Activated CD4-positive, CD25-positive, alpha-beta regulatory T cell treated with anti-CD3 and anti-CD28 coated beads, Interleukin-2, amount 50 U/mL, for 16 hours (primary cell): ENCODE measurements at places on chromosomes 3 and 15.

GRCh38 chr15:52069559-52069958, 43.0 kb downstream of the BCL2L10 start:
- DNase-seq, result no peak

DNA sequence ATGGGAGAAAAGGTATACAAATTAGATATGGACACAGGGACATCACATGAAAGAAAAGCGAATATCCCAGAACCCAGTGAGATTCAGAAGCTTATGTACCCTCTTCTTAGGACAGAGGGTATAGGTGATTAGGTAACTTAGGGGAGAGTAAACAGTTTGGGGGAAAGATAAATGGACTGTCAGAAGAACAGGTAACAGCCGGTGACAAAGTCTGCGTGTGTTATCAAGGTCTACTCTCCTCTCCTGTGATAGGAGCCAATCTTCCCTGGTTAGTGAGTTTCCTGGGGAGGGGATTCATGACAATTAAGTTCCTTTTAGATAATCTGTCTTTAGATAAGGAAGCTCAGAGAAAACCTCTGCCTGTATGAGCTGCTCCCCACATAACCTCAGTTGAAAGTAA, 30.6 kb upstream of the SNRPN start:
- DNase-seq, result no peak

DNA sequence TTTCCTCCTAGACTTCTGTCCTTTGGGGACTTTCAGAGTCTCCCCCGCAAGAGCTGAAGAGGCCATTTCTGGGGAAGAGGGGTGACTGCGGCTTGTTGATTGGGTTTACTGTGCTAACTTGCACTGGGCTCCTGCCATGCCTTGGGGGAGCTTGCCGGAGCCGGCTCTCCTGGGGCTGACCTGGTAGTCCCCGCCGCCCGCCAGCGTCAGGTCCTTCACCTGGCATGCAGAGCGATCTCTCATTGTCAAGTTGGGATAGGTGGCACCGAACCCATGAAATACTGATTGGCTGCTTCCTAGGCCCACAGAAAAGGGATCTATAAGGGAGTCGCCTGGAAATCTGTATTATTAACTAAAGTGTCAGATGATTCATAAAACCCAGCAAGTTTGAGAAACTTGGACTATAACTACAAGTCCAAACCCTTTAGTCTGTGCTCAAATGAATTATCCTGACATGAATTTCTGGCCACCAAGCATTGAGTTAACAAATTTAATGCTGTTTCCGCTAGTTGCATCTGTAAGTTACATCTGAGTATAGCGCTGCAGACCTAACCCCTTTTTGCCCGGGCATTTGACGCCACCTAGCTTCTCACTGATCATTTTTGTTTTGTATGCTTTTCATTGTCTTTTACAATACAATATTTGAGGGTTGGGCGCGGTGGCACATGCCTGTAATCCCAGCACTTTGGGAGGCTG, 607 bp upstream of the IMP3 start:
- DNase-seq, result no peak

DNA sequence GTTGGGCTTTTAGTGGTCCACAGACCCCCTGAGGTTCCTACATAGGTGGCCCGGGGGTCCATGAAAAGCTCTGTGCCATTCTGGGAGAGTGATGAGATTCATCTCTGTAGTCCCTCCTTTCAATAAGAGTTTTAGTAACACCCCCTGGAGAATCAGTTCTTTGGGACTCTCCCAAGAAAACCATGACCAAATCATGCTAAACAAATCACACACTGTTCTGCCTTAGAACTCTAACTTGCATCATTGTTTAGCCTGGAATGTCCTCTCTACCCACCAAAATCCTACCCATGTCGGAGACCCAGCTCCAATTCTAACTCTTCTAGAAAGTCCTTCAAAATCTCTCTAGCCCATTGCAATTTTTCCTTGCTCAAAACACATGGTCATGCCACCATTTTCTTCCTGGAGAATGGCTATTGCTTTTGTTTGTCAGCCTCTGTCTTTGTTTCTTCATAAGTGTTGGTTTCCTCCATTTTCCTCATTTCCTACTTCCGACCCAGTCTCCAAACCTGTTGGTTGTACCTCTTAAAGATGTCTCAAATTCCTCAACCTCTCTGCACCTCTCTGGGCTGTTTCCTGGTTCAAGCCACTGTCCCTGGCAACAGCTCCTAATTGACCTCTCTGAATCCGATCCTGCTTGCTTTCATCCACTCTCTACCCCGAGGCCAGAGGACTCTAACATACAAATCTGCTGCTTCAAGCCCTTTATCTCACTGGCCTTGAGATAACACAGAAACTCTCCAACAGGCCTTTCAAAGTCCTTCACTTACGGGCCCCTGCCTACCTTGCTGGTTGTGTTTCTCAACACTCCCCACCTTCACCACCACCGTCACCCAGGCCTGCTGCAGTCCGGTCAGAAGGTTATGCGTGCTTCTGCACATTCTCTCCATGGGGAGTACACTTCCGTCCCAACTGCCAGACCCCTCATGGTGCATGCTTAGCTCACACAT, 23.7 kb downstream of the CYP19A1 start:
- no peak for DNase-seq

- DNase-seq, result no peak
These were observed 694.4 kb upstream of the NR2F2 start for GRCh38 chr15:95636107-95636506.

DNA sequence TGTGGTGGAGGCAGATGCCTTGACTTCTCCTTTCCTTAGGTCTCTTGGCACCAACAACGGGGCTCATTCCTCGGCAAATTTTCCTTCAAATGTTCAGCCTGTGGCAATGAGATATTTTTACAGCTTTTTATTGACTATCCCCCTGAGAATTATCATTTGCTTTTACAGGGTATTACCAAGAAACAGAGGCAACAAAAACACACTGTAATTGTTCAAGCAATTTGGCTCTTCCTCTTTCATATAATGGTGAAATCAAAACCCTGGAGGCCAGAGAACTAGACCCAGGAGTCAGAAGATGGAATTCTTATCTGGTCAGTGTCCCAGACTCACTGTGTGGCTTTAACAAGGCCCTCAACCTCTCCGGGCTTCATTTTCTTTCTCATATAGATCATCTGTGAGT, 40.1 kb downstream of the TRIM42 start:
- DNase-seq, result no peak

DNA sequence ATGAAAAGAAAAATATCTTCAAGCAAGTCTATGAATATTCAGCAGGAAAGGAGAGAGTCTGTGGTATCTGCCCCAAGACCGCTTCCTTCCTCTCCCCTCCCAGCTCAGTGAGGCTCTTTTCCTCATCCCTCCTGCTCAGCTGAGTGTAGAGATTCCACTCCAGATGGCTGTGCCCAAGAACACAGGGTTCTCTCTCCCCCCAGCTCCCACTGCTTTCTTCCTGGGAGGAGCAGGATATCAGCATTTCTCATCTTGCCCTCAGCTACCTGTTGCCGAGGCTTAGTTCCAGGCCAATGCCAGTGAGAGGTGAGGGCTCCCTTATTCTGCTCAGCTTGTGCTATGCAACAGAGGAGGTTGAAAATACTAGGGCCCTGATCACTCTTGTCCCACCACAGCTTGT, 211.9 kb downstream of the SV2B start:
- DNase-seq, result no peak

GRCh38 chr15:75107908-75108838, 84.8 kb downstream of the PPCDC start:
- peak; percentile 13 for DNase-seq

DNA sequence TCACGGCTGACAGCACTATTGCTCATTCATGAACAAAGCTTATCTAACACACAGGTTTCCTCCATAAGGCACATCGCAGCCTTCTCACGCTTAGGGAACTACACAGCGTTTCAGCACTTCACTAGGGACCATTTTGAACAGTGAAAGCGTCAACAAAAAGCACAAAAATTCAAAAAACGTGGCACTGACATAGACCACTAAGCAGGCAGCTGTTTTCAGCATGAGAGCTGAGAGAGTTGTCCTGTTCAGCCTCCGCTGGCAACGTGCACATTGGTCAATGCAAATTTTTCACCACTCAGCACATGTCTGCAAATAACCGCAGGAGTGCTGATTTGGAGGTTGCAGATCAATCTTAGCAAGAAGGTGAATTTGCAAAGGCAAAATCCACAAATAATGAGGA, 109.2 kb downstream of the LRRK1 start:
- no peak for DNase-seq

- DNase-seq, result peak; percentile 39
These were observed 741.0 kb upstream of the CBLB start for GRCh38 chr3:106609666-106610301.

GRCh38 chr3:155425396-155425795, 131.9 kb upstream of the STRIT1 start:
- DNase-seq, result no peak

DNA sequence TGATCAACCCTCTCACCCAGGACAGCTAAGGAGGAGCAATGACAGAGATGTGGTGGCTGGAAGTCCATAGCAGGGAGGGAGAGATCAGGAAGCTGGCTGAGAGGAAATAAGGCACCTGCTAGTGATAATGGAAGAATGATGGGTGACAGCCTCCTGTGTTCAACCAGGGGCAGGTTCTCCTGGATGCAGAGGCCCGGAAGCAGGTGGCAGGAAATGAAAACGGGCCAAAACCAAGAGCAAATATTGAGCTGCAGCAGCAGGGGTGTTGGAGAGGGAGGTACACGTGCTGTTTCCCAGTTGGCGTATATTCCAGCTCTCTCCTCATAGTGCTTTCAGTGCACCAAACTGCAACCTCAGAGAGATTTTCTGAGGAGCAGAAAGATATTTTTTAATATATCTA, 213.4 kb upstream of the TBL1XR1 start:
- no peak for DNase-seq

- no peak for DNase-seq
These were observed 216.8 kb upstream of the CD96 start for GRCh38 chr3:111325160-111325718.

DNA sequence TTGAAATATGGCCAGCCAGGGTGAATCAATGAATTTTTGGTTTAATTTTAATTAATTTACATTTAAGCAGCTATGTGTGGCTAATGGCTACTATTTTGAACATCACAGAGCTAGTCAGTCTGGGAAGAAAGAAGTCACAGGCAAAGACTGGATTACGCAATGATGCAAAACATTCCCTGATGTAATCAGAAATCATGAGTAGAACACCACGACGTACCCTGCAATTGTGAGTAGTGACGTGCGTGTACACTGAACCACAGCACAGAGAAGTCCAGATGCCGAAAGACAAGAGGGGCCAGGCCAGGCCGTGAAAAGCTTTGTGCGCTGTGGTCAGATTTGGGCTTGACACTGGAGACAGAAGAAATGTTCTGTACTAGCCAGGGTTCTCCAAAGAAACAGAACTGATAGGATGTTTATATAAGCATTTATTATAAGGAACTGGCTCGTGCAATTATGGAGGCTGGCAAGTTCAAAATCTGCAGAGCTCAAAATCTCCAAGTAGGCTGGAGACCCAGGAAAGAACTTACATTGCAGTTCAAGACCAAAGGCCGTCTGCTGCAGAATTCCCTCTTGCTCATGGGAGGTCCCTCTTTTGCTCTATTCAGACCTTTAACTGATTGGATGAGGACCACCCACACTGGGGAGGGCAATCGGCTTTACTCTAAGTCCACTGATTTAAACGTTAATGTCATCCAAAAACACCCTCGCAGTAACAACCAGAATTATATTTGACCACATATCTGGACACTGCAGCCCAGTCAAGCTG, 44.6 kb downstream of the SH3BP5 start:
- DNase-seq, result no peak

DNA sequence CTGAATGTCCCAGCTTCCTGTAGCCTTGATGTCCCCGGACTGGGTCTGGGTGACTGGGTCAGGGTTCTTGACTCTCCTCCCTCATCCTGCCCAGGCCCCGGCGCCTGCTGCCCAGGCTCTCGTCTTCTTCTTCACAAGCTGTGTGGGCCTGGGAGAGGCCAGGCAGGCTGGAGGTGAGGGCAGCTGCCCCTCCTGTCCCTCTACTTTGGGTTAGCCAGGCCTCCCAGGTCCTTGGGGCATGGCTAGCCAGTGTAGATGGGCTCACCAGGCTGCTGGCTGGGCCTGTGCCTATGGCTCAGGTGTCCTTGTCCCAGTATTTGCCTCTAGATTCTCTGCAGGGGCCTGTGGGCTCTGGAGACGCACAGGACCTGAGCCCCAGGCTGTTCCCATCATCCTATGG, 31.8 kb downstream of the TKT start:
- no peak for DNase-seq

DNA sequence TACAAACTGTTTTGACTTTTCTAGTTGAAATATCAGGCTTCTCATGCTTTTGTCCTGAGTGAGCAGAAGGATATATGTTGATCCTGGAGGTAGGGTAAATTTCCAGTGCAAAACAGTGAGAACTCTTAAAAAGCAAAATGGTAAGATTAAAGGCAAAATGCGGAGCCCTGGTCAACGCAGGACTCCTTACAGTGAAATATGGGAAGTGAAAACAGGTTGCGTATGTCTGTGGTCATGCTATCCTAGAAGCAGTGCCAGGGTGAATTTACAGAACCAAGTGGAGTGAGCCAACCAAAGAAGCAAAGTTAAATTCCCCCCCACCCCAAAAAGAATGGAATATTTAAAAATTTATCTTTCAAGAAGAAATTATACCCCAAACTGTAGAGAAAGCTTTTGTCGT, 256.4 kb downstream of the NR2F2 start:
- DNase-seq, result no peak

- no peak for DNase-seq
These were observed 69.9 kb downstream of the LRIG1 start for GRCh38 chr3:66430876-66431275.

GRCh38 chr3:13750731-13751130, 129.1 kb downstream of the WNT7A start:
- no peak for DNase-seq

- no peak for DNase-seq
These were observed 2.5 kb downstream of the DLG1 start for GRCh38 chr3:197295871-197296270.

GRCh38 chr3:54366007-54366750, 243.8 kb downstream of the CACNA2D3 start:
- no peak for DNase-seq

DNA sequence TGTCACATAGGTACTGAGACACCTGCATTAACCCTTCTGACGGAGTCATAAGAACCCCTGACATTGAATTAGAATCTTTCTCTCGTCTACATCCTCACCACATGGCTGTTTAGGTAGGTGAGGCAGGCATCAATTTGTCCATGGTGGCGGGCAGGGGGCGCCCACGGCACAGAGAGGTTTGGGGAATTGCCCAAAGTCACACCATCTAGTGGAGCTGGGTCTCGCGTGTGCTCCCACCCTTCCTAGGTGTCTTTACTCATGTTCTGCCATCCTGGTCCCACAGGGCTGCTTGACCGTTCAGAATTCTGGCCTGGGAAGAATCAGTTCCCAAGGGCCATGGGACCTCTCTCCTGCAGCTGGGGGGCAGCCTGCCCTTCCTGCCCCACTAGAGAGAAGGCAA, 14.7 kb upstream of the DLL4 start:
- DNase-seq, result no peak

GRCh38 chr3:23712656-23713559, 92.8 kb upstream of the UBE2E1 start:
- DNase-seq, result no peak

GRCh38 chr3:31433679-31433992, 99.1 kb upstream of the STT3B start:
- DNase-seq, result no peak

DNA sequence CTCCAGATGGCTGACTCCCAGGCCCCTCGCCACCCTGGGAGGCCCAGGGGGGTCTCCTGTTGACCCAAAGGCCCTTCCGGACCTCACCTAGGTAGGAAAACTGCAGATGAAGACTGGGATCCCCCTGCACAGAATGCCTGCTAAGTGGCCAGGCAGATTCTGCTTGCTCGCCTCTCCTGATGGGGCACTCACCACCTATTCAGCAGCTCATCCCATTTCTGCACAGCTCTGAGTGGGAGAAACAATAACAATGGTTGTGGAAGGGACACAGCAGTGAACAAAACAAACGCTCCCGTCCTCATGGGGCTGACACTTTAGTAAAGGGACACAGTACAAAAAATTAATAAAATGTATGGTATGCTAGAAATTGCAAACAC, 24.9 kb upstream of the FGD5 start:
- DNase-seq, result no peak
